Cardiac muscle cell (in vitro differentiated cells and primary cell): ENCODE measurements at places on chromosomes 3 and 15. TPM values are rescaled to one million over a fixed set of nuclear protein-coding genes. Genes with fewer than 3 reads are reported as not detected.
A peak's percentile ranks its signal among the peaks of the same experiment; 100 is the strongest.

GOLGA6L4 gene
- 0.63 and 2.4 TPM in 2 replicates for total RNA-seq

TRH gene
- 92.4 and 111 TPM in 2 replicates for total RNA-seq

PAK6 gene
- total RNA-seq: 9.7 and 18.7 TPM in 2 replicates

DNA sequence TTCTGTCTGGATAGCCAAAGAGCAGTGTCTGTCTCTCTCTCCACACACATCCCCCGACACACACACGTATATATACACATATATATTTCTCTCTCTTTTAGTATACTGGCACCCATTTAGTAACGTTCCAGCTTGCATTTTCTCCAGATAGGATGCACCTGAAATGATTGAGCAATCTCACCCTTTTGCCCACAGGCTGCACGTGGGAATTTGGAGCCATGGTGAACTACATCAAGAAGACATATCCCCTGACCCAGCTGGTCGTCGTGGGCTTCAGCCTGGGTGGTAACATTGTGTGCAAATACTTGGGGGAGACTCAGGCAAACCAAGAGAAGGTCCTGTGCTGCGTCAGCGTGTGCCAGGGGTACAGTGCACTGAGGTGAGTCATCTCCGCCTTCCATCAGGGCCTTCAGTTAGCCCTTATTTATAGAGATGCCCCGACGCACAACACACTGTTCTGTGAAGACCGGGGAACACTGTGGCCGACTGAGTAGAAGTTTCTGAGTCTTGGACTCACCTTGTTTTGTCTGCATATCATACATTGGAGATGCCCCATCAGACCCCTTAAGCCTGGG lies 45.7 kb downstream of the RLBP1 start:
- no peak for DNase-seq

DNA sequence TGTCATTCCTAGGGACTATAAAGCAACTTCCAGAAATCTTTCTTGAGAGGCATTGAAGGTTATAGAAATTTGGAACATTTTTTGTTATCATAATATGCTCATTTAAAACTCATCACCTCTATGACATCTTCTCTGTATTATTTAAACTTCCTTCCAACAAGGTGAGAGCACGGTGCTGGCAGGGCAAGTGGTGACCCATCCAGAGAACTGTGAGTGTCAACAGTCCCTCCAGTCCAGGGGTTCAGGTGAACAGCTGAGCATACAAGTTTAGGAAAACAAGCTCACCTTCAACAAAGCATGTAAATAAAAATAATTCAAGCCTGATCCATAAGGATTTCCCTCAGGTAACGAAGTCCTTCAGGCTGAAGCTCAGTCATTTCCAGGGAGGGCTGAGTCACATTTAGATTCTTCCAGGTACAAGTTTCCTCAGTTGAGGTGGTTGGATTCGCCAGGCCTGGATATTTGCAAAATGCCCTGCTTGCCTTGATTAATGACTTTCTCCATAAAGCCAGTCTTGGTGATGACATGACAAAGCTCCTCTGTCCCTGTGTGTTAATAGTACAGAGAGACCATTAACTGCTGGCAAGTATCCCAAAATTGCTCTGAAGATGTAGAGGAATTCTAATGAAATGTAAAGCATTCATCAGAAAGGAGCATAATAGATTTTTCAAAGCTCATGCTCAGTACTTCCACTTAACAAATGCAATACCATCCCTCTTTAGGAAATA lies 263.6 kb upstream of the GADL1 start:
- DNase-seq: peak; percentile 28

- DNase-seq: no peak
Measured at GRCh38 chr15:92385096-92385495, 8.6 kb upstream of the ST8SIA2 start.
